ENCODE measurements at places on chromosomes 4 and X. TPM values are rescaled to one million over a fixed set of nuclear protein-coding genes. Genes with fewer than 3 reads are reported as not detected.
A peak's percentile ranks its signal among the peaks of the same experiment; 100 is the strongest.

DNA sequence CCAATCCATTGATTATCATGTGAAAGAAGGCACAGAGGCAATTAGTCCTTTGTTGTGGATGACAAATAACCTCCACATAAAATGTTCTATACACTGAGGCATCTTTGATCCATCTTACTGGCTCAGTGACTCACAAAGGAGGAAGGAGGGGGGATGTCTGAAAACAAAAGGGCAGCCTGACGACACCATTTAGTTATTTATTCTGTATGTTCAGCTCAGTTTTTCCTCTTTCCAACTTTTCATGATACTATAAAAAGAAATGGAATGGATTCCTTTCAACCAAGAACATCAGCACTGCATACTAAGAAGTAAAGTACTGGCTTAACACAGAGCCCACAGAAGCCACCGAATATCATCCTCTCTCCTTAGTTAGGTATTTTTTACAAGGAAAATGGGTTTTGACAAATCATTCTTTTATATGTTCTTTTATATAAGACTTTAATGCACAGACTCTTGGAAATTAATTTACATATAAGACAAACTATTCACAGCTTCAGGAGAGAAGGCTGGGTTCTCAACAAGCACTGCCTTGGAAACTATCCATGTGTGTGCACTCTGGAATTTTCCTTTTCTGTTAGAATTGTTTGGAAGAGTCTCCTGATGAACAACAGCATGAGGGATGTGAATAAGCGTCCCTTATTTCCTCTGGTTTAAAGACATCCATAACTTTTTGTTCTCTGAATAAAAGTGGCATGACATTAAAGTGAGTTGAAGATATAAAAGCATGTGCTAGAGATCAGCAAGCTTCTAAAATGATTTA, 135.6 kb downstream of the TSPAN5 start:
- H3K27ac ChIP-seq, result peak overlapping the region; percentile 57
- no peaks in the 10 kb centered on the region for H3K27me3 ChIP-seq
- DNase-seq, result no peak
- H3K4me1 ChIP-seq, result peaks cover 42% of the 10 kb centered on the region
- no peaks in the 10 kb centered on the region for H3K36me3 ChIP-seq
- peak overlapping the region; percentile 53 for H3K4me3 ChIP-seq

- H3K36me3 ChIP-seq, result no peaks in the 10 kb centered on the region
- H3K4me3 ChIP-seq, result no peak overlapping the region
- no peaks in the 10 kb centered on the region for H3K4me1 ChIP-seq
These were observed 787.9 kb upstream of the GALNTL6 start for GRCh38 chr4:171025343-171025742.

CYBB gene
- 0.70 TPM for total RNA-seq

DNA sequence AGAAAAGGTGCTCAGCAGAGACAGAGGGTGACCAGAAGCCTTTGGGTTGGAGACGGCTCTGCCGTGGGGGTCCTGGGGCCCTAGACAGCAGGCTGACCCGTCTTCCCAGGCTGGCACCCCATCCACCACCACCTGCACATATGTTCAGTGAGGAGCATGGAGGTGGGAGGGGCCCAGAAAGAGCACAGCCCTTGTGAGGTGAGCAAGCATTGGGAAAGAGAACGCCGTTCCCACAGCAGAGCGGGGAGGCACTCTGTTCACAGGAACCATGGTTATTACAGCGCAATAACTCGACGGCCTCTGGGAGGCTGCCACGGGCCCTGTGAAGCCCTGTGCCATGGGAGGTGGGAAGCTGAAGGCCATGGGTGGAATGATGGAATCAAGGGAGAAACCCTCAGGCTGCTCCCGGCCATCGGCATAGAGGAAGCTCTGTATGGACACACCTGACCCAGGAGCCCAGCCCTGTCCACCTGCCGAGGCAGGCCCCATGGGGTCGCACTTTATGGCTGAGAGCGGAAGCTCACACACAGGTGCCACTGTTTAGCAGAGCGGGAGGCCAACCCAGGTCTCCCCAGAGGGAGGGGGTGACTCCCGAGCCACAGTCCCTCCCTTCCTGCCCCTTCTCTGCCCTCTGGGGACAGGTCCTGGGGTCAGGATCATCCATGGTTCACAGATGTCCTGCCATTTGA, 93.5 kb upstream of the AFAP1 start:
- peaks cover 12% of the 10 kb centered on the region for H3K27me3 ChIP-seq
- H3K4me1 ChIP-seq, result peaks cover 10% of the 10 kb centered on the region
- DNase-seq, result no peak
- no peak overlapping the region for H3K27ac ChIP-seq

CWH43 gene
- total RNA-seq, result not detected

DNA sequence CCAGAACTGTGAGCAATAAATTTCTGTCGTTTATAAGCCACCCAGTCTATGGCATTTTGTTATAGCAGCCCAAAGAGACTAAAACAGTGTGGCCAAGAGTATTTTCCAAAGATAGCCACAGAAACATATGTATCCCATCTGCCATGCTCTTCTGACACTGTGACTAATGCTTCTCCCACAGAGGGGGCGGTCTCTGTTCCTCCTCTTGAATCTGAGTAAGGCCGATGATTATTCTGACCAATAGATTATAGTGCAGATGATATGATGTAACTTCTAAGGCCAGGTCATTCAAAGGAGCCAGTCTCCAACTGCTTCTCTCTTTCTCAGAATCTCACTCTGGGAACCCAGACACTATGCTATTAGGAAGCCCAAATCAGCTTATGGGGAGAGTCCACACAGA, 570.7 kb downstream of the BCOR start:
- no peak overlapping the region for H3K4me3 ChIP-seq
- H3K27ac ChIP-seq, result no peak overlapping the region
- DNase-seq, result no peak
- H3K27me3 ChIP-seq, result no peaks in the 10 kb centered on the region
- no peaks in the 10 kb centered on the region for H3K36me3 ChIP-seq

ELF4 gene
- 71.0 TPM for total RNA-seq

DNA sequence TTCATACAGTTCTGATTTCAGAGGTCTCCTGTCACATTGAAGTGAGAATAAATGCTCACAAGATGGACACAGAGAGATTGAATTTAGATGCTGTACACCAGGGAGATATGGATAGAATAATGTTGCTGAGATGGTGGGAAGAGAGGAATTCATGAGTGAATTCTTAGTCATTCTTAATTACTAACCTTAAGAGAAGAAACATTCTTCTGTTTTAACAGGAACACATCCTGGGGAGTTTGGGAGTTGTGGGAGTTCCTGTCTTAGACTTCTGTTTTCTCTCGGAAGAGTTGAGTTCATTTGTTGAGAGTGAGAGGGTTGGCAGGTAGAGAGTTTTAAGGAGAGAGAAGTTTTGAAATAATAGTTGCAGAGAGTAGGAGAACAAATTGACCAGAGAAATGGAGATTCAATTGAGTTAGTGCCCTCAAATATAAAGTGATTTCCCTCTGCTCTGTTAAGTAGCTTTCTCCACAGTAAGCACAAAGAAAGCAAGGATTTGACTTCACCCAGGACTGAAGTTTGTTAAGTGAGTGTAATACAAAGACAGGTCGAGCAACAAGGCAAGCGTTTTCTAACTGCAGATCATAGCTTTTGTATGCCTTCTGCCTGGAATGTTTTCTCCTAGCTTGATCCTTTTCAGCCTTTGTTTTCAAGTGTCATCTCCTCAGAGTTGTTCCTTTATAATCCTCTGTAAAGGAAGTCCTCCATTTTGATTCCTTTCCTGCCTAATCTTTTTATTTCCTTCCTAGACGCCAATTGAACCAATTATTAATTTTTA, 205.9 kb downstream of the RAPGEF2 start:
- no peak overlapping the region for H3K4me3 ChIP-seq
- DNase-seq, result no peak
- peaks cover 19% of the 10 kb centered on the region for H3K36me3 ChIP-seq
- H3K4me1 ChIP-seq, result no peaks in the 10 kb centered on the region

DNA sequence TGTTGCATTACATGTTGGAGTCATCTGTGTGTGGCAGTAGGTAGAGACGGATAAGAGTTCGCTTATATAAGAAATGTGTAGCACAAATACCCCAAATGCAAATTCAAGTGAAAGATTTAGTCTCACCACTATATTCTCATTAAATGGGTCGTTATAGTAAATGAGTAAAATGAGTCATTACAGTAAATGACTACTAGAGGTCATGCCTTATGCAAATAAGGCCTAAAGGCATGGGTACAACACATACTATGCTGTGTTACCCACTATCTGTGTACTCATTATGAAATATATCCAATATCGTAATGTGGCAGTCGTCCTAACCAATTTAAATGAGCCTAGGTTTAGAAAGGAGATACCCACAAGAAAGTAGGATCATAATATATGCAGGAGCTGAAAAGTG, 1603.1 kb downstream of the C4orf33 start:
- H3K27ac ChIP-seq, result no peak overlapping the region
- no peak overlapping the region for H3K4me3 ChIP-seq
- H3K36me3 ChIP-seq, result no peaks in the 10 kb centered on the region
- DNase-seq, result no peak

EDA gene
- 0.14 TPM for total RNA-seq

DNA sequence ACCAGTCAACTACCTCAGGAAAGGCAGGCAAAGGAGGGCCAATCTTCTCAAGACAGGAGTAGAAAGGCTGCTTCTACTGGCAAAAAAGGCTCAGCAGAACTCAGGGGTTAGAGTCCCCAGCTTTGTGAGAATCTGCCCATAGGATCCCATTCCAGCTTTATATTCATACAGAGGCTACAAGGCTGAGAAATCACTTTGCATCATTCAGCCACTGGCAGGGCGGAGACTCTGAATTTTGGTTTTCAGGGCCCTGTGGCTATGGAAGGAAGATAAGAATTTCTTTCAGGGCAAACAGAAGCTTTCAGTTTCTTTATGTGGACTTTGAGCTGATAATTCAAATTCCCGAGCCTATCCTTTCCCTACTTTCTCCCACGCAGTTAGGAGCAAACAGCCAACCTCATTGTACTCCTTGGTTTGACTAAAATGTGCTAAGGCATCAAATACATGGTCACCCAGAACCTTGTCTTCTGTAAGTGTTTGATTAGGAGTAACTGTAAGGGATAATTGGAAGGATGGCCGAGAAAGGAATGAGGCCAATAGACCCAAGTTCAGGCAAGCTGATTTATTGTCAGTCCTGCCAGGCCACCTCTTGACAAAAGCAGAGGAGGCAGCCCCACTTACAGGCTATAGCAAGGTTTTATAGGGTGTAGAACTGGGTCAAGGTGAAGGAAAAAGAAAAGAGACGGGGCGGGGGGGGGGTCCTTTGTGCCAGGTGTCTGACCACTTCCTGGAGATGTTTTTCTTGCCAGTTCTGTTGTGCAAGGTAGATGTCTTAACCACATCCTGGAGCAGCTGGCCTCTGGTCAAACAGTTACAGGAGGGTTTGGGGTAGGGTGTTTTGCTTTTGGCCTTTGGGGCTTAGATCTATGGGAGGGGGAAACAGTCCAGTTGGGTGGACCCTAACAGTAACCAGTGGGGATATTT, 165.3 kb upstream of the PPP1R2C start:
- peaks cover 6% of the 10 kb centered on the region for H3K36me3 ChIP-seq
- no peaks in the 10 kb centered on the region for H3K27me3 ChIP-seq
- H3K4me3 ChIP-seq, result peak overlapping the region; percentile 70
- peak overlapping the region; percentile 83 for H3K27ac ChIP-seq
- peak; percentile 71 for DNase-seq

GRCh38 chrX:73765776-73766430, 202.9 kb downstream of the CHIC1 start:
- peaks cover 10% of the 10 kb centered on the region for H3K27me3 ChIP-seq
- no peaks in the 10 kb centered on the region for H3K36me3 ChIP-seq
- no peak overlapping the region for H3K27ac ChIP-seq
- no peaks in the 10 kb centered on the region for H3K4me1 ChIP-seq
- DNase-seq, result no peak

DNA sequence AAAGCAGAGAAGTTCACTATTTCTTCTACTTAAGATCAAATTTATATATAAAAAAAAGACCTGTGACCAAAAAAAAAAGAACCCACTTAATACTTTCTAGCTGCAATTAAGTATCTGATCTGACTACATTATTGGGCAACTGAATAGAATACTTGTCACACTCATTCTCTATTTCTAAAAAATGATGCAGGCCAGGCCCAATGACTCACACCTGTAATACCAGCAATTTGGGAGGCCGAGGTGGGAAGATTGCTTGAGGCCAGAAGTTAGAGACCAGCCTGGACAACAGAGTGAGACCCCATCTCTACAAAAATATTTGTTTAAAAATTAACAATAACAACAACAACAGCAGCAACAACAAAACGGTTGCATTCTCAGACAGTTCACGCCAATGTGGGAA, 108.8 kb upstream of the BMP2K start:
- peaks cover 7% of the 10 kb centered on the region for H3K27me3 ChIP-seq
- DNase-seq, result no peak
- H3K4me1 ChIP-seq, result peaks cover 4% of the 10 kb centered on the region

DNA sequence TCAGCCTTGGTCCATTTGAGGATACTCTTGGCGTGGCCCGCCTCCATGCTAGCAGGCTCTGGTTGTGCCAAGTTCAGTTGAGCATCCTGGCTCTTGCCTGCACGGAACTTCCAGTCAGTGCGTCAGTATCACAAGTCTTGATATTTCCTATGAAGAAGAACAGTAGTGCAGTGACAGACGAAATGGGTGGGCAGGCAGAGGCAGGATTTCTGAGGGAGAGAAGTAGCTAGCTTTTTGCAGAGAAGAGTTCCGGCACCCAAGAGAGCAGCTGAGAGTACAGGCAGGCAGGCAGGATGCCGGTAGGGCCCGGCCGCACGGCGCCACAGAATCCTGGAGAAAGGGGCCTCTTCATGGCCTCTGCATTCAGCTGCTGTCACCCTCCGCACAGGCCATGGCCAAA, 56.1 kb upstream of the MSANTD1 start:
- H3K27me3 ChIP-seq, result no peaks in the 10 kb centered on the region
- no peak for DNase-seq
- H3K36me3 ChIP-seq, result peaks cover 17% of the 10 kb centered on the region
- peak overlapping the region; percentile 42 for H3K4me3 ChIP-seq
- peak overlapping the region; percentile 53 for H3K27ac ChIP-seq

GPR143 gene
- total RNA-seq, result not detected

DNA sequence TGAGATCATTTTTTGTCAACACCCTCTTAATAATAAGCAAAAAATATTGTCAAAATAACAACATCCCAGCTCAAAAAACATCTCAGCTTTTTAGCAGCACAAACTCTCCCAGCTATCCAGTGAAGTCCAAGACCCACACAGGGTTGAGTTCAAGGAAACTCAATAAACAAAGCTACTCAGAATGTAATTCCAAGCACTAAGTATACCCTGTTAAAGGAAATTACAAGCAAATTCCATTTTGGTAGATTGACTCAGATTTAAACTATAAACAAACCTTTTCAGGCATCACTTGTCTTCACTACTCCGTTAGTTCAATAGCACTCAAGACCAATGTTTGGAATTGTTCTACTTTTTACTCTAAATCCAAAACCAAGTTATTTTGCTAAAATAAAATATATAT, 506.0 kb upstream of the INTU start:
- H3K4me3 ChIP-seq, result no peak overlapping the region
- no peaks in the 10 kb centered on the region for H3K27me3 ChIP-seq
- no peaks in the 10 kb centered on the region for H3K36me3 ChIP-seq
- DNase-seq, result no peak

DNA sequence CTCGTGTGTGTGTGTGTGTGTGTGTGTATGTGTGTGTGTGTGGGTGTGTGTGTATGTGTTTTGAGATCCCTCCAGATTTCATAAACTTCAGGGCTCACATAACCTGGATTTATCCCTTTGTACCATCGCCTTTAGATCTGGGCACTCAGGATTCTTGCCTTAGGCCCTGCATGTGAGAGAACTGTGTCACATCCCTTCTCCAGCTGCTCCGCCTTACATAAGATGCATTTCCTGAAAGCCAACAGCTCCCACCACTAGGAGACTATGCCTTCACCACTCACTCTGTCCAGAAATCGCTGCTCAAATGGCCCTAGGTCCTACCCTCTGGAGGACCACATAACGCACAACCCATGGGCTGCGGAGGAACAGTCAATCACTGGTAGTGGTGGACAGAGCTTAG, 348.8 kb downstream of the CCSER1 start:
- no peaks in the 10 kb centered on the region for H3K36me3 ChIP-seq
- no peak for DNase-seq
- no peaks in the 10 kb centered on the region for H3K27me3 ChIP-seq
- no peak overlapping the region for H3K4me3 ChIP-seq
